ENCODE measurements at places on chromosomes 1 and 21. TPM values are rescaled to one million over a fixed set of nuclear protein-coding genes. Genes with fewer than 3 reads are reported as not detected.

Gene RORC
- 9.7 TPM for total RNA-seq

Gene MROH7
- total RNA-seq: 0.91 TPM

Gene TRPM2
- total RNA-seq: 16.0 TPM

Gene CYP4A22
- total RNA-seq: not detected

Gene OR2AK2
- total RNA-seq: not detected

DNA sequence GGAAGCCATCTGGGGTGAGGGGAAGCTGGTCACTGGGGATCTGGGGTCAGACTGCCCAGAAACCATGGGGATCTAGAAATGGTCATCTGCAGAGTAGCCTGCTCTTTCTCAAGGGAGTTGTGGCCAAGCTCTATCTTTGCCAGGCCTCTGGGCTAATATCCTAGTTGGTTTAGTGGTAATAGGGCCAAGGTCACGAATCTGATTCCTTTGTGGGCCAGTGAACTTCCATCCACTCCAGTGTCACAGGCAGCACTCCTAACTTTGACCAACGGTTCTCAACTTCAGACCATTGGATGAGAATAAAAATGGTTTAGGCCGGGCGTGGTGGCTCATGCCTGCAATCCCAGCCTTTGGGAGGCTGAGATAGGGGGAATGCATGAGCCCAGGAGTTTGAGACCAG, 28.1 kb upstream of the PPP2R5A start:
- no peak overlapping the region for H3K27ac ChIP-seq
- no peaks in the 10 kb centered on the region for H3K36me3 ChIP-seq
- H3K4me3 ChIP-seq: no peak overlapping the region
- H3K4me1 ChIP-seq: no peaks in the 10 kb centered on the region
- no peaks in the 10 kb centered on the region for H3K27me3 ChIP-seq
- no peak for DNase-seq

- no peak overlapping the region for H3K27ac ChIP-seq
- no peak for DNase-seq
- peaks cover 6% of the 10 kb centered on the region for H3K36me3 ChIP-seq
- peaks cover 32% of the 10 kb centered on the region for H3K4me1 ChIP-seq
These were observed 43.1 kb downstream of the PTGFRN start for GRCh38 chr1:116952738-116953275.

GRCh38 chr21:32207406-32207716, 71.5 kb downstream of the MIS18A start:
- no peak overlapping the region for H3K27ac ChIP-seq
- no peak overlapping the region for H3K4me3 ChIP-seq
- DNase-seq: no peak
- no peaks in the 10 kb centered on the region for H3K36me3 ChIP-seq

DNA sequence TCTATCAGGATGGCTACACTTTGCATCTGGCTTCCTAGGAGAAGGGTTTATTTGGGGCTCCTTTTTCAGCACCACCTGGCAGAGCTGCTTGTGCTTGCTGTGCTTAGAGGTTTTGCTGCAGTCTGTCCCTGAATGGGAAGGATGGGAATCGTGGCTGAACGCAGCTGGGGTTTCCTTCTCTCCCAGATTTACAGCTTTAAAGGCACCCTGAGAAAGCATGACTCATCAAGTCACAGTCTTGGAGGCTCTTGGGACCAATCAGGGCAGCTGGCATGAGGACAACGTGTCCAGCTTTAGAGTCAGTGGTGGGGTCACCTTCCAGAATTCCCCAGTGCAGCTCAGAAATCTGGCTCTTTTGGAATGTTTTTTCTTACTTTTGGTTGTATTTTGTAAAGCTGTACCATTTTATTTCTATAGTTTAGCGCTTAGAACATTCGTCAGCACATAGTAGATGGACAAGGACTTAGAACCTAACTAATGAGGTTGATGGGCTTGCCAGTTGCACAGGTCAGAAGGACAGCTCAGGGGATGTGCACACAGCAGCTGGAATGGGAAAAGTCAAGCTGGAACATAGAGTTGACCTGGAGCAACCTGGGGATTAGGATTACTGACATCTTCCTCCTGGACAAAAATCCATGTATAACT, 222.6 kb downstream of the PRDM2 start:
- no peaks in the 10 kb centered on the region for H3K27me3 ChIP-seq
- H3K4me1 ChIP-seq: no peaks in the 10 kb centered on the region
- no peaks in the 10 kb centered on the region for H3K36me3 ChIP-seq
- H3K4me3 ChIP-seq: no peak overlapping the region
- no peak overlapping the region for H3K27ac ChIP-seq

DNA sequence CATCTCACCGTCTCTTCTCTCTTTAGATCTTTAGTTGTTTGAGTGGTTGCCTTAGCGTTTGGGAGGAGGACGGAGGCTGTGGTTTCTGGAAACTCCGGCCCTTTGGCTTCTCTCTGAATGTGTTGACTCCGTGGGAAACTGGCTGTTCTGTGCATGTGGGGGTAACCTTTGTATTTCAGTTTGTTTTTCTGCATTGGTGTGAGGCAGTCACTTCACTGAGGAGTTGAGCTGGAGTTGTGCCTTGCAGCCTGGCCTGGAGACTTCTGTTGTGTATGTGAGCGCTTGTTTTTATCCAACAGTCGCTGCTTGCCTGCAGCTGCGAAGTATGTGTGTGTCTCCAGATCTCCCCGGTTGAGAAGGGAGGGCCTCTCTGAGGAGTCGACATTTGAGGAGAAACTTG, 33.6 kb downstream of the CLDN14 start:
- no peaks in the 10 kb centered on the region for H3K27me3 ChIP-seq
- no peaks in the 10 kb centered on the region for H3K4me1 ChIP-seq

Measured in adrenal gland (tissue), 19 donors.